Activated naive CD4-positive, alpha-beta T cell (primary cell): ENCODE measurements at places on chromosomes 16 and 17.
A peak's percentile ranks its signal among the peaks of the same experiment; 100 is the strongest.

- no peak for DNase-seq
These were observed 10.4 kb upstream of the DPEP1 start for GRCh38 chr16:89602952-89603590.

GRCh38 chr16:48561960-48562393, 48.0 kb downstream of the N4BP1 start:
- DNase-seq = no peak

- no peak for DNase-seq
These were observed 782.4 kb upstream of the SOX9 start for GRCh38 chr17:71338396-71338795.

GRCh38 chr17:15652960-15653359, 31.2 kb downstream of the TRIM16 start:
- DNase-seq = no peak

DNA sequence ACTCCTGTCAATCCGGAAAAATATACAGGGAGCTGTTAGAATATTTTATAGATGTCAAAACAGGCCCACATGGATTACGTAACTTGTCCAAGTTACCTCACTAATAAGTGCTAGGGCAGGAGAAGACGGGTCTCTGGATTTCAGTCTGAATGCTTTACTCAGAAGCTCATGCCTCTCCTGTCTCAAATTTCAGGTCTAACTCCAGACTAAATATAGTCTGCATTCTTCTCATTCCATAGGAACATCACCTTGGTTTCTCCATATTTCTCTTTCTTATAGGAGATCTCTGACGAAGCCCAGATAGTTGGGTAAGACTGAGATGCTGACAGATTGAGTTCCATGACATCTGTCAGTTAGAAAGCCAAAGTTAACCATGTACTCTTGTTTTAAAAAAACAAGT, 174.2 kb downstream of the STX8 start:
- no peak for DNase-seq

GRCh38 chr17:77990301-77990700, 31.8 kb downstream of the TNRC6C start:
- DNase-seq = no peak

DNA sequence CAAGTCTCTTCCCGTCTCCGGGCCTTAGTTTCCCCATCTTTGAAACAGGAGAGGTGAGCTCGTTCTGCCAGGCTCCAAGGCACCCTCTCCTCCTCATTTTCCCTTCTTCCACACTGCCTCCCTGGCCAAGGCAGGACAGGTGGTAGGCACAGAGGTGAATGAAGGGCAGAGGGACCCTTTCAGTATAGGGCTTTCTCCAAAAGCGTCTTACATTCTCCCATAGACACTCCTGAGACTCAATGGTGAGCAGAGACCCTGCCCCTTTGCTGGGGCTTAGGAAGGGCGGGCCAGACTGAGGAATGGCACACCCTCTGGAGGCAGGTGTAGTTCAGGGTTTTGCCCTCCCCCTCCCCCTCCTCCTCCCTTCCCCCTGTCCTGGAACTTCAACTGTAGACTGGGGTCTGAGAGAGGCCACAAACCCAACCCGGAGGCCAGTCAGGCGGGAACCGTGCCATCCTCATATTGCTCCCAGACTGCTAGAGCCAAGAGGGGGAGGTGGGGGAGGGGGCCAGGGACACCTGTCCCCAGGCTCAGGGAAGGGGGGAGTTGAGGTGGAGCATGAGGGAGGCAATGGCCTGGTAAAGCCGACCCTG, 1.9 kb downstream of the PLEKHH3 start:
- no peak for DNase-seq

- no peak for DNase-seq
These were observed 39.2 kb downstream of the GNA13 start for GRCh38 chr17:65017207-65017774.

GRCh38 chr17:82065638-82066303, at the start of gene DUS1L:
TSS of gene DUS1L (minus strand) at chr17:82065804. CDS start at chr17:82065059, 745 bp downstream.
- peak; percentile 45 for DNase-seq
